NCI-H1694 treated with DMSO at 0.1 percent for 48 hours (cell line): ENCODE measurements at places on chromosomes 4 and X.

- peak; percentile 0 for DNase-seq
Observed at GRCh38 chrX:101659601-101660063, at the start of gene ARMCX2. Gene ARMCX2, minus strand, starts transcription at chrX:101659850. Its CDS starts 2,262 bp downstream, at chrX:101657588.

DNA sequence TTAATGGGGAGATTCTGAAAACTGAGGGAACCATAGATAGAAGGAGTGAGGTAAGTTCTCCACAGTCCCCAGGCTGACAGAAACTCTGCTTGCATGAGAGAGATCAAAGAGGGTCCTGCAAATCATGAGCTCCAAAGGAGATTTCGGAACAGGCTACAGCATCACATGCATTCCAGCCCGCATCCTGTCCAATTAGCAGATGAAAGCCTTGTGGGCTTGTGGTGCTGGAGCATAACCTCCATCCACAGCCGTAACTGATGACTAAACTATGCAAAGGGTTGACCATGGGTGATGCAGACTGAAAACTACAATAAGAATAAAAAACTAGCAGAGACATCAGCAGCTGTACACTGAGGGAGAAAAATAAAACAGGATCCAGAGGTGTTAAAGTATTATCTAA is 654.5 kb downstream of the TLL1 start:
- no peak for DNase-seq

- no peak for DNase-seq
Observed at GRCh38 chrX:106177106-106177981, 9.2 kb downstream of the PWWP3B start.

DNA sequence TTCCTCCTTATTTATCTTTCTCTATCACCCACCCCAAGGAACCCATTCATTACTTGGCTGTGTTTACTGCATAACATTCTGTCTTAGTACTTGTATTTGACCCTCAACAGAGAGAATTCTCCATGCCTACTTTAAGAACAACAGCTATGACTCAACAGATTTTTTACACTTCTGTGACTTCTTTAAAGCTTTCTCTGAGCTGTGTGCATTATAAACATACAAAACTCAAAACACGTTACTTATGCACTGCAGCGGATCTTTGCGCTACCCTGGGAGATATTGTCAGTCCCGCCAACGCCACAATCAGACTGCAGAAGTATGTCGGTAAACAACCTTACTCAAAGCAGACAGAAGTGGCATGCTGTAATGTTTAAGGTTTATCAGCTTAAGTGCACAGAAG is 35.1 kb downstream of the PRKX start:
- no peak for DNase-seq

GRCh38 chrX:95539041-95539440 is 1145.6 kb upstream of the DIAPH2 start:
- DNase-seq, result no peak

GRCh38 chr4:26069218-26069617 is 155.2 kb downstream of the SMIM20 start:
- DNase-seq, result peak; percentile 38

DNA sequence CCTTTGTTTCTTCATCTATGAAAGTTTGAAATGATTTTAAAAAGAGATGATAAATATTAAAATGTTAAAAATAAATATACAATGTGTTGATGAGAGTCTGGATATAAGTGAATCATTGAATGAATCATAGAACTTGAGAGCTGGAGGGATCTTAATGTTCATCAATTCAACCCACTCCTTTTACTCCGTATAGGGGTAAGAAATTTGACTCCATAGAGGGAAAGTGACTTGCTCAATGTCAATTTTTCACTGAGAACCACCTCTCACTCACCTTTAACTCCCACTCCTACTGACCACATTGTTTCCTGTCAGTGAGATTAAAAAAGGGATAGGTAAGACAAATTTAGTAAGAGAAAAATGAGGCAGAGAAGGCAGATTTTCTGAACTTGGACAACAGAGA is 557.2 kb upstream of the GRIA3 start:
- no peak for DNase-seq

GRCh38 chr4:47798165-47798564 is 39.7 kb downstream of the CORIN start:
- DNase-seq, result no peak

DNA sequence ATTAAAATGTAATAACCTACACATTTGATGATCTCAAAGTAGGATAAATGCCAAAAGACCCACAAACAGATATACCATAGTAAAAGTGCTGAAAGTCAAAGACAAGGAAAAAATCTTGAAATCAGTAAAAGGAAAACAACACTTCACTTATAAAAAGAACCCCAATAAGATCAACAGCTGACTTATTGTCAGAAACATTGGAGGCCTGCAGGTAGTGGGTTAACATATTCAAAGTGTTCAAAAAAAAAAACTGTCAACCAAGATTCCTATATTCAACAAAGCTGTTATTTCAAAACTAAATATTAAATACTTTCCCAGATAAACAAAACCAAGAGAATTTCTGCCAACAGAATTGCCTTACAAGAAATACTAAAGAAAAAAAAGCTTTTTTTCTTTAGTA is 347.1 kb downstream of the GUCY2F start:
- no peak for DNase-seq

DNA sequence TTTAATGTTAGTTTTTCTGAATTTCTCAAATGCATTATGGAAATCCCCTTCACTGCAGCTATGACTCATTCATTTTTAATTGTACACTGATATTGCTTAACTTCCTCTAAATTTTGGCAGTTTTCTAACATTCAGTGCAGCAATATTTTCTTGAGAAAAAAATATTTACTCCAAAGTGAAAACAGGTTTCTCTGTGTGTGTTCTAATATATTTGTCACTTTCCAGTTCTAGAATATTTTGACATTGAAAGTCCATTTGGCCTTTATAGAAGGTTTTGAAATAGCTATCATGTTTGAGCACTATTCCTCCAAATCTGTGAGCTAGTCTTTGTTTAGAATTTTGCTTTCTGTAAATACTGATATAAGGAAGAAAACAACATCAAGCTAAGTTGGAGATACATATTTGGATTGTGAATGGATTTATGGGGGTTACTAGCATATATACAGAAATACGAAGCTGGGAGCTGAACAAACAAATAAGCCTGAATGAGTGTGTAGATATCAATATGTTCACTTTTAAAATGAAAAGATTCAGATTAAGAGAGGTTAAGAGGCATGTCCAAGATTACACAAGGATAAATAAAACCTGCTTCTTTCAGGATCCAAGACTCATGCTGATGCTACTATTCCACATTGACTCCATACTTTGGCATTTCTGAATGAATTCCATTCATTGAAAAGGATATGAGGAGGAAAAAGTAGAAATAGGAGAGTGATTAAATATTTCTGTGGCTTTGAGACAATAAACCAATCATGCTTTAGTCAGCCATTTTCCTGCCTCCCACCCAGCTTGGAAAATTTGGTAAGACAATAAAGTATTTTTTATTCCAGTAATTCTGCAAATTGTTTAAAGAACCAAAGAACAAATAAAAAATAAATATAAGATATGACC is 57.3 kb upstream of the SLIT2 start:
- no peak for DNase-seq

- no peak for DNase-seq
Observed at GRCh38 chr4:99857307-99857706, 36.9 kb downstream of the LAMTOR3 start.

DNA sequence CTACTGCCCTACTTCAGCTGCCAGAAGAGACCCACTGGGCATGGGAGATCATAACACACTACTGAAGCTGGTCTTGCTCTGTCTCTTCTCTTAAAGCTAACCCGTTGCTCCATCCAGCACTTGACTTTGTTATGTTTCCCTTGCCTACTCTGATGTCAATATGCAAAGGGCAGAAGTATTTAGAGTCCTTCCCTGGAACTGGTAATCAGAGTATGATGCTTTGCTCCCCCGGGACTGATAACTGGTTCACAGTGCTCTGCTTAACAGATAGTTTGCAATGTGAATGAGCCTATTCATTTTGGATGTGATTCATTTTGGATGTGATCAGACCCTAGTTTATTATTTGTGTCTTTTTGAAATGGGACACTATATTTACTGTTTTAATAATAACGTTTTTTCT is 12.3 kb upstream of the UCP1 start:
- DNase-seq, result no peak

DNA sequence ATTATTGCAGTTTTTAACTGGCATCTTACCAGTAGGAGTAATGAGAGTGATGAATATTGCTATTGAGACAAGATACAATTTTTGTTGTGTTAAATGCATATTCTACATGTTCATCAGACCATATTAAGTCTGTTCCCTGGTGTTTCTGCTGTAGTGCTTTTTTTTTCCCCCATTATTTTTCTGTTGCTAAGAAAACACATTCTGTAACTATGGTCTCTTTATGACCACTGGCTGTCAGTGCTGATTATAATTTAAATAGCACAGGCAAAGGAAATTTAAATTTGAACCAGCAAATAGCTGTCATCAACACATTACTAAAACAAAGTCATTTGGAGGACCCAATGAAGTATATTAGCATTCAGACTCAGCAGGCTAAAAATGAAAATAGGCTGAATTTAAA is 98.3 kb upstream of the ANKRD50 start:
- no peak for DNase-seq

- no peak for DNase-seq
Observed at GRCh38 chr4:114684462-114684861, 85.9 kb downstream of the UGT8 start.

GRCh38 chr4:94256144-94256783 is 48.6 kb downstream of the SMARCAD1 start:
- DNase-seq, result no peak
